AG04450 (cell line): ENCODE measurements at places on chromosomes 5 and 9.

DNA sequence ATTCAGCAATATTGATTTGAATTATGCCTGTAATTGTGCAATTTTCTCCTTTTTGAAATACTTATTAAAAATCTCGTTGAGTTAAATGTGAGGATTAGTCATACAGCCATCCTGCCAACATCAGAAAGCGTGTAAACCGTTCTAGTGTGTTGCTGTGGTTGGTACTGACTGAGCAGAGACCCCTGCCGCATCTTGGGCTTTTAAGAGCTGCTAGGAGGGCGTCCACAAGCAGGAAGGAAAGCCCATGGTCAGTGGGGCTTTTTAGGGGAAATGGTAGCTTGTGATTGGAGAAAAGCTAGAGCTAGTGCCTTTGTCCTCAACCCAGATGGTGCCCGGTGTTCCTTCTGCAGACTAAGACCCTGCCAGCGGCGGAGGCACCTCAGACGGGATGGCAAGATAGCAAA lies 1.3 kb downstream of the SDHA start:
- no peak for DNase-seq

DNA sequence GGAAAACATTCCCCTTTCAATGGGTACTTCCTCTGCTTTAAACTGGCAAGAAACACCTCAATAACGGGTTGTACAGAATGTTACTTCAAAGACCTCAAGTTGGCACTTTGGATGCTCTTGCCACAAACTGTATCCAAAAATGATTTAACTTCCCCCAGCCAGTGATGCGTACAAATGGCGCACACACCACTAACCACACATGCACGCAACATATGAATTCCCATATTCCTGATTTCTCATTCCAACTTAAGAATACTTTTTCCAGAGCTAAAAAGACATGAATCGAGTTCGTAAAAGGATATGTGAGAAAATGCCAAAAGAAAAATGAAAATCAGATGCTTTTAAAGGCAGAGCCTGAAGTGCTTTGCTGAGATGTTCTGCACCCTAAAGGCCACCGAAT lies 388.0 kb upstream of the PIK3R1 start:
- no peak for DNase-seq

DNA sequence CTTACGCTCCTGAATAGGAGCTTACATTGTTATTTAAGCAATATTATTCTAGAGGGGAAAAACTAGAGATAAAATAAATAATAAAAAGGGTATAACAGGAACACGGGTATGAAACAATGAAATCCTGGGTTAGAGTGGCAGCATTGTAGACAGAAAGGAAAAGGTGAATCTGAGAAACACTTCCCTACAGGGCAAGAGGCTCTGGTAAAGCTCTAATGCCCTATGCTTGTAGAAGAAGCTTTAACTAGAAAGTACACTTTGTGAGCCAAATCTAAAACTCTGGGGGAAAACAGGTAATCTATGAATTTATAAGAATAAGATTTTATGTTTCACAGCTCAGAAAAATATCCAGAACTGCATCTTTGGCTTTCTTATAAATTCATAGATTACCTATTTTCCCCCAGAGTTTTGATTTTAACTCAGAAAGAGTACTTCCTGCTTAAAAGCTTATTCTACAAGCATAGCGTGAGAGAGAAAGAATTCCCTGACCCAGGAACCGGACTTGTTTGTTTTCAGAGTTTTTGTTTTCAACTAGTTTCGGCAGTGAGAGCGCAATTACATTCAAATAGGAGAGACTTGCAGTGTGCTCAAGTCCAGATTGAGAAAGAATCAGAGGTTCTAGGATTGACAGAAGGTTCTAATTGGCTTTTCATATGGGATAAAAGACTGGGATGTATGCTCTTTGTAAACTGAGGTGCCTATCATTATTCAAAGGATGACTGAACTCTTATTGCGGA lies 651.0 kb upstream of the RORB start:
- no peak for DNase-seq

GRCh38 chr9:92728831-92729734 lies 35.5 kb downstream of the BICD2 start:
- DNase-seq: no peak

- no peak for DNase-seq
Measured at GRCh38 chr9:135038826-135039225, 48.6 kb upstream of the OLFM1 start.

DNA sequence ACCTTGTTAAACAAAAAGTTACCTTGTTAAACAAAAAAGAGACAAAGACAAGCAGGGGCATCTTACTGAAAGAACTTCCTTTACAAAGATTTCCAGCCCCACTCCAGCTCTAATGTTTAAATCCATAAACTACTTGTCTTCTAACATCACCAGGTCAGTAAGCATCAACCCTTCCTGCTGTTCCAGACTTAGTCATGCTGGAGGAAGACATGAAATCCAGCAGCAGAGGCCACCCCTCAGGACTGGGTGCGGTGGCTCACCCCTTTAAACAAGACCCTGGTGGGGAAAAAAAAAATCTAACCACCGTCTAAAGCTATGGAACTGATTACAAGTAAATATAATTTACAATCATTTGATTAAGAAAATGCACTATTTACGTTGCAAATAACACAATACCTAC lies 9.1 kb downstream of the PDCL start:
- no peak for DNase-seq

- DNase-seq: peak; percentile 54
Measured at GRCh38 chr5:172901012-172901780, 58.0 kb upstream of the RPL26L1 start.

- no peak for DNase-seq
Measured at GRCh38 chr5:5044247-5044840, 95.8 kb upstream of the ADAMTS16 start.

DNA sequence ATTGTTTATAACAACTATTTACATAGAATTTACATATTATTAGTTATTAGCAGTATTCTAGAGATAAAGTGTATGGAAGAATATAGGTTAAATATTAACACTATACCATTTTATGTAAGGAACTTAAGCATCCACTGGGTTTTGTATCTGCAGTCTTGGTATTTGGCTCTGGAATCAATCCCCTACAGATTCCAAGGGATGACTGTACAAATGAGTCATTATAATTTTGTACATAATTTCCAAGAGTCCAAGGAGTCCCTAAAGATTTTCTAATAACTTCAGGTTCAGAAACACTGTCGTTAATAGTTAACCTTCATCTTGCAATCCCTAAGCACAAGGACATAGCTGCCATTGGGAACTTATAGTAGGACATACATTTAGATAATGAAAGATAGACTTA lies 254.8 kb upstream of the PDE4D start:
- DNase-seq: no peak

GRCh38 chr5:33369485-33370465 lies 71.0 kb upstream of the TARS1 start:
- DNase-seq: peak; percentile 82

GRCh38 chr9:123085916-123086315 lies 52.4 kb downstream of the GPR21 start:
- no peak for DNase-seq

DNA sequence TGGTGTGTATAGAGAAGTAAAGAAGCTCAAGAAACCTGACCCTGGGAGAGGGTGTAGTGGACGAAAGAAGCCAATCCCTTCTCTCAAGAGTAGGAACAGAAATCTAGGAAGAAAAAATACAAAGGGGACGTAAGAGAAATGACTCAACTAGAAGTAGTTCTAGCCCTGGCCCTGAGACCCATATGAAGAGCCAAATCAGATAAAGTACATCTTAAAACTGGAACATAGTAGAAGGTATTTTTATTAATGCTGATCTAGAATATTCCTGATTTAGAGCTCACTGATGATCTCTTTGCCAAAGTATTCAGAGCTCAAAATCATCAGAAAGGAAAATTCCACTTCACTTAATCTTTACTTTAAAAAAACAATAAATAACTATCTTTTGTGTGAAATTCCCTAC lies 184.8 kb downstream of the MLLT3 start:
- no peak for DNase-seq

GRCh38 chr5:128384068-128384467 lies 154.0 kb downstream of the FBN2 start:
- no peak for DNase-seq
